COR-L47 (cell line): ENCODE measurements at places on chromosomes 5 and 9.

DNA sequence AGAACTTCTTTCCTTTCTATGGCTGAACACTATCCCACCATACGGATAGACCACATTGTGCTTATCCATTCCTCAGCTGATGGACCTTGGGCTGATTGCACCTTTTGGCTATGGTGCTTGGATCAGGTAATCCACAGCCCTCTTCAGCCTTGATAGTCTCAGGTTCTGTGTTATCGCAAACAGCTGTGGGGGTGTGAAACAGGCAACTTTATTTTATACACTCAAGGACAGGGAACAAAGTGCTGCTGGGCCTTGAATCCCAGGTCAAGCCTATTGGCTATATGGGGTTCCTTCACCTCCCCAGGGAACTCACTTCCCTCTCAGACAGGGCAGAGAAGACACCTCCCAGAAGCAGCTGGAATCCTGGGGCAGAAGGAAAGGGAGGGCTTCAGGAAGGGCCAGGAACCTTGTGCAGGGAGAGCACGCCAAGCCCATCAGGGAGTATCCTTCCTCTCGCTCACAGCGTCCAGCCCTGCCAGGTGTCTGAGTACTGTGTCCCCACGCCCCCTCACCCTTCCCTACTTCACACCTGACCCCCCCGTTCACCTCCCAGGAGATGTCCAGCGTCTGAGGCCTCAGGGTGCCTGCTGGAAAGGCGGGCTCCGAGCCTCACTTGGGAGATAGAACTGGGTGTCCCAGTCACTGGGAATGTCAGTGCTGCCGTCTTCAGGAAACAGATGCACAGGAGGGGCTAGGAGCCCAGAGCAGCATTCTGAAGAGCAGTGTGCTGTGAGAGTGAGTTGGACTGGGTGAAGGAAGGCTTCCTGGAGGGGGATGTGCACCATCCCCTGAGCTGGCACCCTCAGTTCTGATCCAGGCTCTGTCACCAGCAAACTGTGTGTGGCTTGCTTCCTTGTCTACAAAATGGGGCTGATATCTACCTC, 32.8 kb downstream of the AFAP1L1 start:
- DNase-seq, result no peak

DNA sequence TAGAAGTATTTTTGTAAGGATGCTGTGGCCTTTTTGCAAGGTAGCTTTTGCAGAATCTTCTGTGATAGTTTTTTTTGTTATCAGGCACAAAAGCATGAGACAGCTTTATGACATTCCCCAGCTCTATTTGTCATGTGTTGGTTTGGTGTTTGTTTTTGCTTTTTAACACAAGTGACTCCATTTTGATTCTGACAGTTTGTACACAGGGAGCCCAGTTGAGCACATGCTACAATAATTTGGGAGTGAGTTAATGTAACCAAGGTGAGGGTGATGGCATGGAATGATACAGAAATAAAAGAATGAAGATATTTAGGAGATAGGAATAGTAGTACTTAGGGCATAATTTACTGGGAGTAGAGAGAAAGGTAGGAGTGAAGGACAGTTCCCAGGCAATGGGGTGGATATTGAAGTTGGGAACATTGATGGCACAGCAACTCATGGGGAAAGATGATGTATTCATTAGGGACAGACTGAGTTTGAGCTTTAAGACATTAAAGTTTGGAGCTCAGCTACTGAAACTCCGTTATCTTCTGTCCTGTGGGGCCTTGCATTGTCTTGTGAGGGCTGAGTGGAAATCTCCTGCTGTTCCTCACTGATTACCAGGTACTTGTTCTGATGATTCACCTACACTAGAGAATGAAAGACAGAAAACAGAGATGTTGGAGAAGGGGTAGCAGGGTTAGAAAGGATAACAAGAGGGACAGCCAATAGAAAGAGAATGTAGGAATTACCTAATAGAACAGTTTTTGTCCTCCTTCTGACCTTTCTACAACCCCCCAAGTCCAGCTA, 88.3 kb upstream of the CCDC112 start:
- DNase-seq, result no peak

GRCh38 chr5:91849069-91849468, 466.0 kb upstream of the ARRDC3 start:
- DNase-seq, result no peak

DNA sequence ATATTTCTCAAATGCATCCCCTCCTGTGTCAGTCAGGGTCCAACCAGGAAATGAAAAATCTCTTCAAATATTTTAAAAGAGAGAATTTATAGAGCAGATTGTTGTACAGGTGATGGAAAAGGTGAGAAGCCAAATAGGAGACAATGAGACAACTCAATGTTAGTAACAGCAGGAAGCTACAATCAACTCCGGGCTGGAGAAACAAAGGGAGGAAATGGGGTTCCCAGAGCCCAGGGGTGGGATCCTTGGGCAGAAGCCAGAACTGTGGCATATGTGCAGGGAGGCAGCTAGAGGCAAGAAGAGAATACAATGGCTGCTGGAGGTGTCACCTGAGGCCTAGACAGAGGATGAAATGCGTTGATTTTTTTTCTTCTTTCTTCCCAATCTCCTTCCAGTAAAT, 361.8 kb upstream of the ACTBL2 start:
- peak; percentile 77 for DNase-seq

DNA sequence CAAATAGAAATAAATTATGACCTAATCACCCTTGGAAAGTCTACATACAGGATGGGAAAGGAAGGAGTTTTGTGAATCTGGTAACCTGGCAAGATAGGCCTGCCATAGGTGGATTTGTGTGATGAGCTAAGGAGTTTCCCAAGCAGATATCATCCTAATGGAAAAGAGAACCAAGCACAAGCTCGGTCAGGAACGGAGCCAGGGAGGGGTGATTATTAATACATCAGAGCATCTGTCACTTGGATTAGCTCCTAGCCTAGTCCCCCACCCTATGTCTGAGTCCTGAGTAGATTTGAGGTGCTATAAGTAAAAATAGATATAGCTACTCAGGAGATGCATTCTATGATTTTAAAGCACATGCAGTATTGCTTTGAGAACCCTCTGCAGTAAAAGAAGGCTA, 57.3 kb upstream of the SMARCA2 start:
- no peak for DNase-seq

DNA sequence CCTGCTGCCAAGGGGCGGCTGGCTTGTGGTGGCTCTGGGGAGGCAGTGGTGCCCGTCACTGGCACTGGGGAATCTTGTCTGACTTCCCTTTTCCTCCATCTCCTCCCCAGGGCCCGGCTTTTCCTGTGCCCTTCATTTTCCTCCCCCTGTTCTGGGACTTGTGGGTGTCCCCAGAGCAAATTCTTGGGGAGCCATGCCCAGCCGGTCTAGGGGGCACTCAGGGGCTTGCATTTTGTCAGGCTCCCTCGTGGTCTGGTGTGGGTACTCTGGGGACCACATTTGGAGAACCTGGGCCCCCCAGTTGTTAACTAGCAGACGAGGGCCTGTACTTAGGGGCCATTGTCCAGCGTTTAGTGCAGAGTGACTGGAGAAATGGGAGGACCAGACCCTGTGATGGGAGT, 105.2 kb upstream of the IER5L start:
- no peak for DNase-seq

- no peak for DNase-seq
These were observed 661 bp upstream of the SLC25A51 start for GRCh38 chr9:37904445-37905130.

GRCh38 chr5:168706655-168707069, 127.5 kb upstream of the PANK3 start:
- DNase-seq, result peak; percentile 27

- DNase-seq, result no peak
These were observed 221.6 kb downstream of the CACNA1B start for GRCh38 chr9:138098908-138099791.

DNA sequence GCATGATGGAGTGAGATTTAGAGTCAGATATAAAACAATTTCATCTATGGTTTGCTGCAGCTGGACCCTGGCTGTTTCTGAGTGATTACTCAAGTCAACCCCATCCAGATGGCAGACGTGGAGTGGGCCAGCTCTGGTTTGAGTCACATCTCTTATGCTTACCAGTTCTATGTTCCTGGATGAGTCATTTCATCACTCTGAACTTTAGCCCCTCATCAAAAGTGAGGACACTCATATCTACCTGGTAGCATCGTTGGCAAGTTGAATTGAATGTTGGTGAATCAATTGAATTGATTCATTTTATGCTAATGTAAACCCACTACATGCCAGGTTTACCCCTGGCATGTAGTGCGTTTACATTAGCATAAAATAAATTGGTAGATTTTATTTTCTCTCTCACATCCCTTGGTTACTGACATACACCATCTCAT, 176.4 kb downstream of the FGF18 start:
- DNase-seq, result no peak

GRCh38 chr5:10689391-10690081, 71.5 kb downstream of the DAP start:
- DNase-seq, result no peak
